Thoracic aorta (tissue), 2 donors: ENCODE measurements at places on chromosomes 16 and 17.

GRCh38 chr17:81911277-81911961 is at the start of gene PCYT2:
PCYT2 (minus strand) TSS chr17:81911399; CDS start chr17:81911355, 44 bp downstream.
- DNase-seq, result peak; percentile 53

- DNase-seq, result no peak
Observed at GRCh38 chr16:79004309-79004708, 596.2 kb downstream of the MAF start.

DNA sequence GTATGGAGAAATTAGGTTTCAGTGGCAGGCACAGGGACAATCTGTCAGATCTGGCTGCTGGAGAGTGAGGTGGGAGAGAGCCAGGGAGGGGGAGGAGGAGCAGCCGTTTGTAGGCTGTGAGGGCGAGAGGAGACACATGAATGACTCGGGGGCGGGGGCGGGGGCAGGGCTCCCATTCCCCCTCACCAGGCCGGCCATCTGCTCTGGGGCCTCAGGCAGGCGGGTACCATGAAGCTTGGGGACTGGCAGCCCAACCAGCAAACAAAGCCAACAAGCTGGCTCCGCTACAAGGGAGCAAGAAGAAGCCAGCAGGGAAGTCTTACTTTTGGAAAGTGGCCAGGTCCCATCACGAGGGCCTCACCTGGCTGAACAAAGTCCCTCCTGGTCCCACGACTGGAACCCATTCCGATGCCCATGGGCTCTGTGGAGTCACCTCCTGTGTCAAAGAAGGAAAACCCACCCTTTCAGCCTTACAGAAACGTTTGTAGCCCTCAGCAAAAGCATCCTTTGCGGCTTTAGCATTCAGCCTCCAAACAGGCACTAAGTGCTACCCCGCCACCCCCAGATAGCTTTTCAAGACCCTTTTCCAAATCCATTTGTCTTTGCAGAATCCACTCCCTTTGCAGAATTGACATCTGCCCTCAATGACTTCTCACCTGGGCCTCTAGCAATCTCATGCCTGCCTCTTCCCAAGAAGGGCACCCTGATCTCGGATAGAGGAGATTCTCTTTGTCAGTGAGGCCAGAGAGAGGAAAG is 9.2 kb upstream of the SSTR2 start:
- no peak for DNase-seq

- no peak for DNase-seq
Observed at GRCh38 chr16:17936766-17937402, 399.7 kb downstream of the NPIPA8 start.

DNA sequence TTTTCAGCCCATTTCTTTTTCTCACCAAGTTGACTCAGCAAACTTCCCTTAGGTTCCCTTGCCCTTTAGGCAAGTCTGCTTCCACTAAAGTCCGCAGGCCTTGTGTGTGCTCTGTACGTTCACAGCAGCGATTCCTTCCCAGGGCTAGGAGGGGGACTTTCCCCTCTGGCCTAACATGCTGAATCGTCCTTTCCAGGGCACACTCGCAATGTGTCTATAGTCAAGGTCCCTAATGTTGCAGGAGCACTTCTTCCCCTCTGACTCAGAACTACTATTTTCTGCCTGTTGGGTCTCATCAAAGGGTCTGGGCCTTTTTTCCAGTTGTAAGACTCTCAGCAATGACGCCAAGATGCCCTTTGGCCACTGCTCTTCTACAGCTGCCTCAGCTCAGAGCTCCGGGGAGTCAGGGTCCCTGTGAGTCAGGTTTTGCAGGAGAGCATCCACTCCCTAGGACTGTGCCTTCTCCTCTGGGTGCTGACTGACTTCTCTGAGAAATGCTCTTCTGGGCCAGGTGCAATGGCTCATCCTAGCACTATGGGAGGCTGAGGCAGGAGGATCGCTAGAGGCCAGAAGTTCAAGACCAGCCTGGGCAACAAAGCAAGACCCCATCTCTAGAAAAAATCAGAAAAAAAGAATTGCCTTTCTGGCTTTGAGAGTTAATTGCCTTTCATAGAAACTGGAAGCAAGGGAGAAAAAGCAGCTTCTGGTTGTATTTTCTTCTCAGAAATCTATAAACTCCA is 64.4 kb upstream of the TBX2 start:
- no peak for DNase-seq

DNA sequence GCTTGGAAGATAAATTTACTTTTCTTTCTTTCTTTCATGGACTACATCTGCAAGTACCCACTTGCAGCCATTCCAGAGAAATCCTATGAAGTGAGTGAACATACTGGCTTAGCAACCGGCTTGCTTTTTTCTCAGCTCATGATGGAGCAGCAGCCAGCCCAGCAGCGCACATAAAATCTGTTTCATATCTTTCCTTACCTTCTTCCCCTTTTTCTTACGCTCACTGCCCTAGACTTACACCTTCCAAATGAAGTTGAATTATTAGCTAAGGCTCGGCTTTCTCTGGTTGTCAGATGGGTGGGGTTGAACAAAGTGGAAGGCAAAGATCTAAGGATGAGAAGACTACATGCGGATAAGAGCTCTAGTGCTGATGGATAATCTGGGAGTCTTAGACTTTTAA is 13.9 kb upstream of the ABCA8 start:
- DNase-seq, result no peak

DNA sequence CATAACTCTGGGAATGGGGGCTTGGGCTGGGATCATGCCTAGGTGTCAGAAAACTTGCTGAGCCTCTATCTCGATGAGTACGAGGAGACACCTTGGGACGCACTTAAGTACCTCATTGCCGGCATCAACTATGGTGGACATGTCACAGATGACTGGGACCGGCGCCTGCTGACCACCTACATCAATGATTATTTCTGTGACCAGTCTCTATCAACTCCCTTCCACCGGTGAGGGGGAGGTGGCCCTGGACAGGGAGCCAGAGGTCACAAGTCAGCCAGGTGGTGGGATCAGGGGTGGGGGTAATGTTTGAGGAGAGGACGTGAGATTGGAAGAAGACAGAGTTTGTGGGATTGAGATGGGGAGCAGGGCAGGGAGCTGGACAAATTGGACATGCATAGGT is 3.4 kb upstream of the KDM6B start:
- no peak for DNase-seq

DNA sequence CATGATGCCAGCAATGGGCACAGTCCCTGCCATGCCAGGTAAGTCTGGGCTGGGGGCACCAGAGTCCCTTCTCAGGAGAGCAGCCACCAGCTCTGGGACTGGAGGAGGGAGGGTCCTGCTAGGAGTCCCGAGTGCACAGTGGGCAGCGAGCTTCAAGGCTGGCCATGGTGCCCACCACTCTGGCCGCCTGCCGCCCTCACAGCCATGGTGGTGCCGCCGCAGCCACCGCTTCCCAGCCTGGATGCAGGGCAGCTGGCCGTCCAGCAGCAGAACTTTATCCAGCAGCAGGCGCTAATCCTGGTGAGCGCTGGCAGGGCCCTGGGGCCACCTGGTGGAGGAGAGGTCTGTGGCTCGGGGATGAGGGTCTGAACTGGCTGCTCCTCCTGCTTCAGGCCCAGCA is 17.9 kb upstream of the SMIM5 start:
- no peak for DNase-seq

DNA sequence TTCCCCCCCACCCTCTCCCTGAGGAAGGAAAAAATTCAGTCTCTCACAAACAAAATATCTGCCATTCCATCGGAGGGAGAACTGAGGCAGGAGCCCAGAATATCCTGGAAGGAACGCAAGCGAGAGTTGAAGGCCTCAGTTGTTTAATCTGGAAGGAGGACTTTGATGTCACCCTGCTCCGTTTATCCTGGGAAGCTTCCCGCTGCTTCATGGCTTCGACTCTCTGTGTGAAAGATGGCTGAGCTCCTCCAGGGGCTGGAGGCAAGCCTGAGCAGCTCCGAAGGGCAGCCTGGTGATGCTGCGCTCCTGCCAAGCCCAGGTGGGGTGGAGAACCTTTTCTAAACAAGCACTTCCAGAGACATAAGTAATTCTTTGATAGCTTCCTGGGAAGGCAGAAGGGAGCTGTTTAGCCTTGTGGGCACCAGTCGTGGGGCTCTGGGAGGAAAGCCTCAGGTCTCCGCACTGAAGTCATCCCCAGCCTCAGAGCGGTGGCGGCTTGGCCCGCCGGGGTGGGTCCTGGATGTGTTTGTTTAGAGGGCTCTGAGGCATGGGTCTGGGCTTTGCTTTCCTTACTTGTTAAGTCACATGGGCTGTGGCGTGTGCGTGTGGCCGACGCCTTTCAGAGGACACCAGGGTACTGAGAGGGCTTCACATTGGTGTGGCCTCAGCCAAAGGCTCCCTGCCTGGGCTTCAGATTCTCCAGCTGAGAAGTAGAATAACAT is 7.9 kb downstream of the NKD1 start:
- DNase-seq, result no peak

DNA sequence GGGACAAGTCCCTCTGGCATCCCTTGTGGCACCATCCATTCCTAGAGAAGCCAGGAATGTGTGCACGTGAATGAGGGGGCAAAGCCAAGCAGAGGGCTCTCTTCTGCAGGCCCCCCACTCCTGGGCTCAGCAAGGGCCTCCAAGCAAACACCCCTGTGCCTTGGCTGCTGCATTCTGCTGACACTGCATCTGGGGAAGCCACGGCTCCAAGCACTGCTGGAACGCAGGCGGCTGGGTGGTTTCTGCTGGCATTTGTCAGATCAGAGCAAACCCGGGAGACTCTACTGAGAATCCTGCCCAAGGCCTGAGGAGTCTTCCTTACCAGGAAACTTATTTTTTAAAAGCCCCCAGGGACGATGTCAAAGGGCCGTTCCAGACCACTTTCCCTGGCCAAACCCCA is 23.3 kb downstream of the ATP6V0D1 start:
- no peak for DNase-seq

DNA sequence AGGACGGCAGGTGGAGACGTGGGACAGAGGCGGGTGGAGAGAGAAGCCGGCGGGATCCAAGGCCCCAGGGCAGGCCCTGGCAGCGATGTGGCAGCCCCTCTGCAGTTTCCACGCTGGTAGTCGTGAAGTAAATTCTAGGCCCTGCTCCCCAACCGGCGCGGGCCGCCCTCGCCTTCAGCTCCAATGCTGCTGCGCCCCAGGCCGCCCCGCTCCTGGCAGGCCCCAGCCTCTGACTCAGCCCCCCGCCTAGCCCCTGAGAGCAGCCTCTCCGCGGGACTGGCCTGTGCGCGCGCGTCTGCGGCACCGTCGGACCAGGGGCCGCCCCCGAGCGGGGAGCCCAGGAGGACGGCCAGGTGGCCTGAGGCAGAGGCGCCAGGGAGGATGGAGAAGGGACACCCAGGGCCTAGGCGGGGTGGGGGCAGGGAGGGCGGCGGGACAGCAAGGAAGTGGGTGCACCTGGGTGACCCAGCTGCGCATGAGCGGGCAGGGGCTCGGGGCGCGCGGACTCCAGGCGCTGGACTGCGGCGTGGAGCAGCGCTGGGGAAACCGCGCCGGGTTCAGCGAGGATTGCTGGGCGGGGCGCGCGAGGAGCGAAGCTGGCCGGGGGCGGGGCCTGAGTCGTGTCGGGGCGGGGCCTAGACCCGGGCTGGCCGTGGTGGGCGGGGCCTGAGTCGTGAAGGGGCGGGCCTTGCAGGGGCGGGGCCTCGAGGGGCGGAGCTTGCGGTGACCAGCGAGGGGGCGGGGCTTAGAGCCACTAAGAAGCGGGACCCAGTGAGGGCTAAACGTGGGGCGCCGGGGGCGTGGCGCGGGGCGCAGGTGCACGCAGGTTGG is 29.6 kb downstream of the ZNF778 start:
- peak; percentile 42 for DNase-seq

- DNase-seq, result no peak
Observed at GRCh38 chr16:30526137-30526822, at the start of gene ZNF768. ZNF768 (minus strand) TSS chr16:30526566; CDS start chr16:30526413, 153 bp downstream.
